Stimulated activated CD8-positive, alpha-beta memory T cell treated with anti-CD3 and anti-CD28 coated beads, Interleukin-15, amount 100 ng/mL, for 4 hours (primary cell): ENCODE measurements at places on chromosomes 11 and 22.

GRCh38 chr11:65129649-65130441 lies 4.5 kb downstream of the SYVN1 start:
- no peak for DNase-seq

GRCh38 chr11:76946223-76946622 lies 85.5 kb downstream of the ACER3 start:
- no peak for DNase-seq

GRCh38 chr11:119445850-119446249 lies 22.9 kb upstream of the THY1 start:
- DNase-seq: no peak

DNA sequence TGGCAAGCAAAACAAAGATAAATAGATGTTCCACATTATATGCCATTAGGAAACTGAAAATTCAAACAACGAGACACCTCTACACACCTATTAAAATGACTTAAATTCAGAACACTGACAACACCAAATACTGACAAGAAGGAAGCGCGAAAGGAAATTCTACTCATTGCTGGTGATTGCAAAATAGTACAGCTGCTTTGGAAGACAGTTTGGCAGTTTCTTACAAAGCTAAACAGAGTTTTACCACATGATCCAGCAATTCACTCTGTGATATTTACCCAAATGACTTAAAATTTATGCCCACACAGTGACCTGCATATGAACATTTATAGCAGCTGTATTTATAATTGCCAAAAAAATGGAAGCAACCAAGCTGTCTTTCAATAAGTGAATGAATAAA lies 232.6 kb downstream of the CASP12 start:
- no peak for DNase-seq

DNA sequence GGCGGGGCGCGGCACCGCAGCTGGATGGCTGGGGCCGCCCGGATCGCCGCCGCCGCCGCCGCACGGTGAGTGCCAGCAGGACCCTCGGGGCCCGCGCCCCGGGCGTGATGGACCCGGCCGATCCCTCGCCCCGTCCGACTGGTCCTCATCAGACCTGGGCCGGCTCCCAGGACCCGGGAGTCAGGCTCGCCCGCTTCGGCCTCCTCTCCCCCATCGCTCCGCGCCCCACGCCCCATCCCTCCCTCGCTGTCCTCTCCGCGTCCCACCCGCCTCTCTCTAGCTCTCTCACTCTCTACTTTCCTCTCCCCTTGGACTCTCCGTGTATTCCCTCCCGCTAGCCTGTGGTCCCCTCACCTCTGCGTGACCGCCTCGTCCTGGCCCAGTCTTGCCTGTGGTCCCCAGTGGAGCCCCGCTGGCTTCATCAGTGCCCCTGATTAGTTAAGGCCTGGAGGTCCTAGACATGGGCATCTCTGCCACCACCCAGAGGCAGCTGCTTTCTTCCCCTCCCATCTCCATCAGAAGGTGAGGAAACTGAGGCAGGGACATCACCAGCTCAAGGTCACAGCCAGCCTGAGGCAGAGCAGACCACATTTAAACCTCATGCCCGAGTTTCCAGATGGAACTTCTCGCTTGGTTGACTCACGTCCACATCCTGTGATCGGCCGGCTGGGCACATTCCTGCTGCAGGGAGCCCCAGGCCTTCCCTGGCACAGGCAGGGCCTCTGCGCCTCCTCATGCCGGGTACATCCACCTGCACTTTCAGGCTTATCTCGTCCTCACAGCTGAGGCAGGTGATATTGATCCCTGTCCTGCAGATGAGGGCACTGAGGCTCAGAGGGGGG lies 429 bp downstream of the SLC39A13 start:
- DNase-seq: no peak

DNA sequence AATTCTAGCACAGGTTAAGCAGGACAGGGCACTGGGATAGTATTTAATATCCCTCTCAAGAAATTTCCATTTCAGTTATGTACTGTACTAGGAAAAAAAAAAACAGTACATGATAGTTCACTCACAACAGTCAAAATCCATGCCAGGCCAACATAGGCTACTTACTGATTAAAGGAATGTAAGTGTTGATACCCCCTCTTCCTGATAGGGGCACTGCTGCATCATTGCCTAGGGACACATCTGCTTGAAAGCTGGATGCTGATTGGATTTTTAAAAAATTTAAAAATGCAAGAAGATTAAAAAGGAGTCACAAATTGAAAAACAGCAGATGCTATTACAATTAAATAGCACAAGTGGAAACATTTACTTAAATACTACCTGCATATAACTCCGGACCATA lies 43.4 kb downstream of the APOL5 start:
- DNase-seq: no peak

DNA sequence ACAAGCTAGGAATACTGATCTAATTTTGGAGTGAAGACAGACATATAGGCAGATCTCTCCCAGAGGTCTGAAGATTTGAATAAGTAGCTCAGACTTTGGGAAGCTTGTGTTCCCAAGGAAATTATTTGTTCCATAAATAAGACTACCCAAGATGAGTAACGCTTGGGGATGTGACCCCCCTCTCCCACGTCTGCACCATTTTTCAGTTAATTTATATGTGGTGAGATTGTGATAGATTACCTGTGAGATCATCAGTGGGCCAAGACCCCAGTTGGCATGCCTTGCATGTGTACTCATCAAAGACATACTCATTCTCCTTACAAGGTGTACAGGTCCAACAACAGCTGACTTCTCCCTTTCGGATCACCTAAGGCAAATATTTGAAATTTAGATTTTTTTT lies 252.8 kb upstream of the CTSC start:
- no peak for DNase-seq

DNA sequence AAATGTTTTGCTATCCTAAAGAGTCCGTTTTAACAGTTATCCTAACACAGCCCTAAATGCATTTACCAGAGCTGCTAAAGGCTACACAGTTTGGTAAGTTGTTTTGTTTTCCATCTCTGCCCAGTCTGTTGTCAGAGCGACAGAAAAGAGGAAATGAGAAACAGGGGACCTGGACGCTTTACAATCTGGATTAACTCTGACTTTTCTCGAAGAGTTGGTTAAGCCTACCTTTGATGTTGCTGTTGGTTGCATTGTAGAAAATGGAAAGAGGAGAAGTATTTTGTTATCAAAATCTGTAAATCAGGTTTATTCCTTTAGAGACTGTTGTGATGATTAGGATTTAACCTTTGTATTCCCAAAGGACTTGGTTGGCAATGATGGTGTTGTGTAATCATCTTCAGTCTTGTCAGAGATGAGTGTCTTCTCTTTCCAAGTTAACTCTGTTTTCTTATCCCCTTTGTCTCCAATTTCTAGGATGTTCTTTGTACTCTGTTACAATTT lies 481 bp downstream of the ANGPTL5 start:
- no peak for DNase-seq

GRCh38 chr11:69439127-69439526 lies 42.3 kb upstream of the LINC01488 start:
- DNase-seq: no peak

GRCh38 chr11:47373876-47374719 lies 4.2 kb downstream of the SPI1 start:
- peak; percentile 65 for DNase-seq

DNA sequence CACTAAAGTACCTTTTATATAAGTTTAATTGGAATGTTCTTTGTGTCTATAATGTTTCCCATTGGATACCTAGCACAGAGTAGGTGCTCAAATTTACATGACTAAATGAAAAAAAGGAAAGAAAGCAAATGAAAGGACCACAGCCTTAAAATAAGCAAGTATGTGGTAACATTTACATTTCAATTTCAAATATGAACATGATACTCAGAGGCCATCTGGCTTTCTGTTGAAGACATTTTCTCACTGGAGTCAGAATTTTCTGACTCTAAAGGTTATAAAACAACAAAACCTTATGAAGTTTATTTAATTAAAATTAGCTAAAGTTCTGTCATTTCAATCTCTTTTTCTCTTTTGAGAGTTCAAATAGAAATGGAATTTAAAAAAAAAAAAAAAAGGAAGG lies 904 bp upstream of the ANGPTL5 start:
- DNase-seq: no peak

DNA sequence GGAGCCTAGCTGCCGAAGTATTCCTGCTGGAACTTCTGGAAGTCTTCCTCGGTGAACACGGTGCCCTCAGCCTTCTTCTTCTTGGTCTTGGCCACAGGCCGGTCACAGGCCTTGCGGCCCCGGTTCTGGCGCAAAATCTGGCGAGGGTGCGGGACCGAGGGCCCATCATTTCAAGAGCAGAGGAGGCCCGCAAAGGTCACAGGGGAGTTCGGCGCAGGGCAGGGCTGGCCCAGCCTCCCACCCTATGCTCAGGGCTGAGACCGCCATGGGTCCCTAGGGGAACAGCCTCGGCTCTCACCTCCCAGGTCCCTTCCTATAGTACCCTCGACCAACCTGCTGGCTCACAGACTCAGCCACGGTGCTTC lies 3.1 kb downstream of the RPS19BP1 start:
- no peak for DNase-seq

- DNase-seq: no peak
Observed at GRCh38 chr11:17683377-17684161, 35.8 kb upstream of the MYOD1 start.

GRCh38 chr11:130616573-130616972 lies 168.1 kb downstream of the ADAMTS15 start:
- DNase-seq: no peak

DNA sequence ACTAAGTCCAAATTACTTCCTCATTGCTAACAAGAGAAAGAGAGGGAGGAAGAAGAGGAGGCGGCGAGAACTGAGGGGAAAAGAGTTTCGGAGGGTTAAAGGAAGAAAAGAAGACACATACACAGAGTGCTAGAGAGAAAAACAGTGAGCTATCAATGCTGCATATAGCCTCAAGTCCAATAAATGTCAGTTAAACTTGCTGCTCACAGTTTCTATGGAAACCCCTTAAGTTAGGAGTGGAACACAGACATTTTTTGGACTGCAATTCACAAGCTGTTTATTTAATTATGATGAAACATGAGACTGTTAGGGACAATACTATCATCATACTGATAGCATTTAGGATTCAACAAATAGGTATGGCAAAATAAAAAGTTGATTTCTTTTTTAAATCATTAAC lies 1320.4 kb downstream of the LRRC4C start:
- no peak for DNase-seq

DNA sequence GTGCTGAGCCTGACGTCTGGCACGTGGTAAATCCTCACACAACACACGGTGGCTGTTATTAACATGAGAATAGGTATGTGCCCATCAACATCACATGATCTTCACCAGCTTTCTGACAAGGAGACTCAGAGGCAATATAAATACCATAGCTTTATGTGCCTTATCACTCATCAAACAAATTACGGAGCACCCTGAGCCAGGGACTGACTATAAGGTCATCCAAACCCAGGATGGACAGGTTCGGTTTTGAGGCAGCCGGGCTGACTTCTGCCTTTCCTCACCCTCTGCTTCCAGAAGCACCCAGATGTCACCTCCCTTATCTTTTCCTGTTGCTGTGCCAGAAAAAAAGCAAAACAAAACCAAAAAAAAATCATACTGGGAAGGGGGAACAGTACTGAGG lies 5.7 kb upstream of the PLAAT3 start:
- DNase-seq: no peak

DNA sequence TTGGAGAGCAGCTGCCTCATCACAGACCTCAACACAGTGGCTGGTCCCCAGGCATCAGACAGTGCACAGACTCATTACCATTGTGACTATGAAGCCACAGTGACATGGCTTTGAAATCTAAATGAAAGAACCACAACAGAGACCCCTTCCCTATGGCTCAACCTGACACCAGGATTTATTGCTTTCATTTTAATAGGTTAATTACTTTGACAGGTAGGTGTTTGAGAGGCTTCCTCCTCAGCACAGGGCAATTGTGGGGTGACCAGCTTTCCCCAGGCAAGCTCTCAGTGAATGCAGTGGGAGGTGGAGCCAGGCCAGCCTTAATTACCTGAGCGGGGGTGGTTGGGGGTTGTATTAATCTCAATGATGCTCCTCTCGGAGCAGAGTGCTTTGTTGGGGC lies 102.3 kb downstream of the CHST1 start:
- no peak for DNase-seq

DNA sequence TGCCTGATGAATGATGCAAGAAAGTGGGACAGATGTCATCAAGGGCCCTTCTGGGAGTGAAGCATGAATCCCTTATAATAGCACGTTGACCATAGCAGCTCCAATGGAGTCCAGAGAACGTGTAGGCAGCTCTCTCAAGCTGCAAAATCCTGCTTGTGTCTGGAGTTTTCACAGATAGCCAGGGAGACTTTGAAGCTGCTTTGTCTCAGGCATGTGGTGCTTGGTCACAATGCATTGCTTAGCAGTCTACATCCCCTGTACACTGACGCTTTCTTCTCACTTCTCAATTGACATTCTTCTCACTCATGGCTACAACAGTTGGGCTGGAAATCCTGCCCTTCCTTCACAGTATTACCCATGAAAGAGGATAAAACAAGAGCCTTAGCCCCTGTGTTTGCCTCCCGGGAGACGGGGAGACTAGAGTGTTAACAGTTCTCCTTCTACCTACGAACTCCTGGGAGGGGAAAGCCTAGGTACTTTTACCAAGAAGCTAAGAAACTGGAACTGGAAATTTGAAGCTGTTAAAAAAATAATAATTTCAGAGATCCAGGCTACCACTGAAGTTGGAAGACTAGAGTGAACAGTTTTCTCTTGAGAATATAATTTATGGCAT lies 20.7 kb upstream of the MMP7 start:
- no peak for DNase-seq

GRCh38 chr11:16326679-16327297 lies 29.6 kb downstream of the SOX6 start:
- DNase-seq: no peak

DNA sequence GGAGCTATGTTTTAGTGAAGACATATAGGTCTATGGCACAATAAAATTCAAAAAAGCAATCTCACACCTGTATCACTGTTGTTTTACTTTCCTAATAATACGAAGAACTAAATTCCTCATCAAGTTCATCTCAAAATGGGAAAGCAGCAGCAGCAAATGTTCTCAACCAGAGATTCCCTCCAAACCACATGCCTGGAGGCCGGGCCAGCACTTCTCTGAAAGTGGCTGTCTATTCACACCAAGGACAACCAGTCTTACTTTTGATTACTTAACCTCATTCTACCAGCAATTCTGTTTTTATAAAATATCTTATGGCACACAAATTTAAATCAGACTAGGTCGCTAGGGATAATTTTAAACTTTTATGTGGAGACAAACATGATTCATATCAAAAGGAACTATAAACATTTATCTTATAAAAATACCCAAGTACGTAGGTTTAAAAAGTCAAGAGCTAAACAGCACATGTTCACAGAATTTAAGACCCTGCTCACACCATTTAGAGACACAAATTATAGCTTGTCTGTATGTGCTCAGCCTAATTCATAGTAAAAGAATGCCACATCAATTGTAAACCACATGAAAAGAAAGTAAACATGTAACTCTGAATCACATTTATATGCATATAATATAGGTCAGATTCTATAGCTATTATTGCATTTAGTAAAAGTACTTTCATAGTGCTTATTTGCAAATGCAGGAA lies 46.1 kb downstream of the RRAS2 start:
- DNase-seq: no peak
